Left hindlimb (tissue), 1 donor: ENCODE measurements at places on chromosomes 6 and 20.

DNA sequence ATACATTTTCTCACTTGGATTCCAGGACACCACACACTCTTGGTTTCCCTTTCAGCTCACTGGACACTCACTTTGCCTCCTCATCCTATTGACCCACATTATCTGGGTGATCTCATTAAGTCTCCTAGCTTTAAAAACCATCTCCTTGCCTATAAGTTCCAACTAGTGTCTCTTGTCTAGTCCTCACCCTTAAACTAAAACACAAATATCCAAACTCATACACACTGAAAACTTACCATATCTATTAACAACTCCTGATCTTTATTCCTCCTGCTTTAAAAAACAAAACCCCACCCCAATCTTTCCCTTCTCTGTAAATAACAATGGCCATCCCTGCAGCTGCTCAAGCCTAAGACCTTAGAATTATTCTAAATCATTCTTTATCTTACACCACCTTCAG is 3.5 kb upstream of the SMIM28 start:
- no peak for DNase-seq

- no peak for DNase-seq
These were observed 8.4 kb downstream of the ENTPD6 start for GRCh38 chr20:25203871-25204320.

DNA sequence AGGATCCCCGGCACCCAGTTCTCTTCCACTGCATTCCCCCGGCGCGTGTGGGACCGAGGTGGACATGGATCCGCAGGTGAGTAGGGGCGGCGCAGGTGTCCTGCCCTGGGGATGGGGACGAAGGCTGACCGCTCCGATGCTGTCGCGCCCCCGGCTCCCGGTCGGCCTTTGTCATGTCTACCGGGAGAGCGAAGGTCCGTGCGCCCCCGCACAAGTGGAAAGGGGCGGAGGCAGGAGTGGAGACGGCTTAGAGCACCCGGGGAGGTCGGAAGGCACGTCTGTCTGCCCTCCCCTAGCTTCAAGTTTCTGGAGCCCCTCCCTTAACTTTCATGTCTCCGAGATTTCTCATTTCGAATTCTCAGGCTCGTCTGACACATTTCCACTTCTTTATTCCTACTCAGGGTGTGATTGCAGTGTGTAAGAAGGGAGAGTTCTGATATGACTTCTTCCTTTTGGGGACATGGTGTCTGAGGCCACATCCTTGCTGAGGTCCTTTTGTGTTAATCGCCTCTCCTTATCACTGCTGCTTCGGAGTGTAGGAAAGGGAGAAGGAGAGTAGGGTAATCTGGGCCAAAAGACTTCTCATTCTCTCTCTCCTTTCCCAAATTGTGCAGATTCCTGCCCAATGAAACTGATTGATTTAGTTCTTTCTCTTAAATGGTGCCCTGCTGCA is 435 bp downstream of the KIFC1 start:
- no peak for DNase-seq

DNA sequence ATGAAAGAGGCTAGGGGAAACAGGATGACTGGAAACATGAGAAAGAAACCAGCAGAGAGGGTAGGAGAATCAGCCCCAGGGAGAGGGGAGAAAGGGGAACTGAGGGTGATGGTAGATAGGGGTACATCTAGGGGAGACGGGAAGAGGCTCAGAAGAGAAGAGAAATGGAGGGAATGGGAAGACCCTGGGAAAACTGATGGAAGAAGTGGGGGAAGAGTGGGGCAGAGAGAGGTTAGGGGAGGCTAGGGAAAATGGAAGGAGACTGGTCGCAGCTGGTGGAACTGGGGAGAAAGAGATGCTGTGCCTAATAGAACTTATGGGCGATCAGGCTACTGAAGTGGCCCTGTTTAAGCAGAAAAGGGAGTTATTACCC is 548 bp downstream of the PROCR start:
- no peak for DNase-seq

DNA sequence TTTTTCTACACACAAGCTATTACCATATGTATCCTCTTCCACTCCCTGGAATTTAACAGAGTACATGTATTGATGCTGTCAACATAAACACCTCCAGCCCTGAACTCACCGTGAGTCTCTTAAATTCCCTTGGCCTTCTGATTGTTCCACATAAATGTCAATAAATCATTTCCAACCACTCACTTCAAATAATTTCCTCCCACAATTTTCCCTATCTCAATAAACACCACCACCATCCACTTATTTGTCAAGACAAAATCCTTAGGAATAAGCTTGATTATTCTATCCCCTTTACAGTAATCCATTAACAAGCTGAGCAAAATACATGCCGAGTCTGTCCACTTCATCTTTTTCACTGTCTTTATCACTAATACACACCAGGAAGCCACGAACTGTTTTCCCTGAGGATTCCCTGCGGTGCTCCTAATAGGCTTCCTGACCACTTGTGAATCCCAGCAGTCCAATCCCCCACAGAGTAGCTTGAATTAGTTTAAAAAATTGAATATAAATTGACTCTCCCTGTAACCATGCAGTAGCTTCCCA is 19.2 kb downstream of the HLA-DRB1 start:
- DNase-seq, result no peak

DNA sequence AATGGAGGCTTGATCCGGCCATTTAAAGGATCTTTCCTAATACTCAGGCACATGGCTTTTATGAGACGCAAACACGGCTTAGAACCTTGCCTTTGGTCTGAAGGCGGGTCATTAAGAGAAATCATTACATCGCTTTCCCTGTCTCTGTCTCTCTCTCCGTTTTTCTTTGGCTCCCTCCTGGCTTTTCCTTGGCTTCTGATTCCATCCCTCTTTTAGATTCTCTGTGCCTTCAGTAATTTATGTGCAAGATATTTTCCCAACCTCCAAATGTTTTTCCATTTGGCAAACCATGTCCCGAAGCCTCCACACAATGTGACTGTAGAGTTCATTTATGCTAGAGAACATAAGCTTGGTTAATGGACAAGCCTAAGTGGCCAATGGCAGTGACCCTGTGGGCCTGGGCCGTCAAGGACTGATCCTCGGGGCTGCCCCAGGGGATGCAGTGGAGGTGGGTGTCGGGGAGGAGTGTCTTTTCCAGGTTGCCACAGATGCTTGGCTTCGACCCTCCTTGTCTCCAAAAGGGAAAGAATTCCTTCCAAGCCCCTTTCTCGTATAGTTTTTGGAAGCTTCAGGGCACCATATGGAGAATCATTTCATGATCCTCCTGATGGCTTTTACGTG is 157.0 kb downstream of the SCML4 start:
- peak; percentile 71 for DNase-seq

DNA sequence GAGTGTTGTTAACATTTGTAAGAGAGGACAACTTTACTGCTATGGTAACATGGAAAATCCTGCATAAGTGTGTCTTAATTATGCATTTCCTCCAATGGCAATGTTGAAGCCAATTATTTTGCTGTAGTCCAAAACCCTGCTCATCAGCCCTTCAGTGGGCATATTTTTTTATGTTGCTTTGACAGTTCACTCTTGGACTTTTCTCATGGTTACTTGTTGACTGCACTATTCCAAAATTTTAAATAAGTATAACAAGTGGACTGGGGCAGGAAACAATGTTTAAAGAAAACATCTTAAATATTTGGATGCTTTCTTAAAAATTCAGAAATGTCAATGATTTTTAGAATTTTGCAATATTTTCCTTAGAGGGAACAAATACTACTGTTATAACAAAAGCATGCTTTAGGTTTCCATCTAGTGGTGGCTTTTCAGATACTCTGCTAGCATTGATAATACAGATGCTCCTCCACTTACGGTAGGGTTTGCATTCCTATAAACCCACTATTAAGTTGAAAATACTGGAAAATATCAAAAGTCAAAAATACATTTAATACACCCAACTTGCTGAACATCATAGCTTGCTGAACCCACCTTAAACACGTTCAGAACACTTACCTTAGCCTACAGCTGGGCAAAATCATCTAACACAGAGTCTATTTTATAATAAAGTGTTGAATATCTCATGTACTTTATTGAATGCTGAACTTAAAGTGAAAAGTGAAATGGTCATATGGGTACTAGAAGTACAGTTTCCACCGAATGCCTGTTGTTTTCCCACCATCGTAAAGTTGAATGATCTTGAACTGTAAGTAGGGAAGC is 86.4 kb downstream of the ADGRG6 start:
- no peak for DNase-seq

DNA sequence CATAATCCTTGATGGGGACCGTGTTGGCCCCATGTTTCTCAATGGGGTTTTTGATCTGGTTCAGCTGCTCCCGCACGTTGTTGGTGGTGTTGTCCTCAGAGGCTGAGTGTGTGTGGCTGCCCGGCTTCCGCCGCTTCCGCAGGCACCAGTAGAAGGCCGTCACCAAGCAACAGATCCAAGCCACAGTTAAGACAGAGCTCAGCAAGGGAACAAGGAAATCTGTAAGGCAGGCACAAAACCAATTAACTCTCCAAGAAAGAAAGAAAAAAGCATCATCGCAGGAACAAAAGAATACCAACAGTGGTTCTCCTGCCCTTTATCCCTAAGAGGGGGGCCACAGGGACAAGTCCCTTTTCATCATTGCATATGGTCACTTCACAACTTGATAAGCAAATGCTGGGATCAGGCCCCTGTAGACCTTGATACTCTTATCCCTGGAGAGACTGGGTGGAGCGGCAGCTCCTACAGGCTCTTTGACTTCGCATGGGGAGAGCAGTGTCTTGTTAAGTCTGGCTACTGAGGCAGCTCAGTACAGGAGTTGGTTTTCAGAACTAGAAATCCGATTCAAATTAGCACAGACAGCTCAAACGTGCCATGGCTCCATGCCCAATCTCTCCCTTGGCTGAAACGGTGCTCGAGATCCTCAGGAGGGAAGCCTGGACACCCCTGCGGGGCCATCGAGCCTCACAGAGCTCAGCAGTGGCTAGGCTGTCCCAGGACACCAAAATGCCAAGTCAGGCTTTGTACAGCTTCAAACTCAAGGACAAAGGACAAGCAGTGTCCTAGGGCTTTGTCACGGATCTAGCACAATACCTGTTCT is 33.9 kb downstream of the JAG1 start:
- no peak for DNase-seq

GRCh38 chr6:155495011-155495768 is 39.6 kb upstream of the NOX3 start:
- DNase-seq, result no peak

DNA sequence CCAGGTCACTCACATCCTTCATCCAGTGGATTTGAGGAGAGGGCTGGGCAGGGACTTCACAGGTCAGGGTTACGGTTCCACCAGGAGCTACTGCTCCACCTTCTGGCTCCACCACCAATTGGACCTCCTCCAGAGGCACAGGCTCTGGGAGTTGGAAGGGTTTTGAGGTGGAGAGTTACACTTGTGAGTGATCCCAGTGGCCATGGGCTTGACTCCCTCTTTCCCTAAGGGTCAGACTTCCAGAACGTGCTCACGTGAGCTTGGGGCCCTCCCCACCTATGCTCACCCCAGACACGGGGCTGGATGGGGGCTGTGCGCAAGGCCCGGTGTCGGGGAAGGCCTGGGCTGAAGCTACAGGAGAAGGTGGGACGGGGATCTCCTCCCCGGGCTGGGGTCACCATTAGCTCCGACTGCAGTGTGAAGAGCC is 1.5 kb downstream of the AGER start:
- DNase-seq, result no peak

- no peak for DNase-seq
These were observed 2.6 kb downstream of the NCOA5 start for GRCh38 chr20:46087161-46087560.

DNA sequence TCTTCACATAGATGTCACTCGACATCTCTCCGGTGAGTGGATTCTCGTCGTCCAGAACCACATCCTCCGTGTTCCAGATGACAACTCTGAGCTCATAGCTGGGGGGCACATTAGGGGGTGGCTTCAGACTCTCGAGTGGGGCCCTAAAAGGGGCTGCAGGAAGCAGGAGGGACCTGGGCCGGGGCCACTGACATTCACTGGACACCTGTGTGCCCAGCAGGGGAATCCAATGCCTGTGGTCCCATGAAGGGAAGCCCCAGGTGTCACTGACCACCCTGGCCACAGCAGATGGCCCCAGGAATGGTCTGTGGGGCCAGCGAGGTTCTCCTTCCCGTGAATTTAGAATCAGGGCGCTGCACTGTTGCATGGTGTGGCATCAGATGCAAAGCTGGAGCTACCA is 18.7 kb downstream of the ERGIC3 start:
- no peak for DNase-seq

- DNase-seq, result no peak
These were observed 282.1 kb upstream of the CHD6 start for GRCh38 chr20:41900201-41900691.

DNA sequence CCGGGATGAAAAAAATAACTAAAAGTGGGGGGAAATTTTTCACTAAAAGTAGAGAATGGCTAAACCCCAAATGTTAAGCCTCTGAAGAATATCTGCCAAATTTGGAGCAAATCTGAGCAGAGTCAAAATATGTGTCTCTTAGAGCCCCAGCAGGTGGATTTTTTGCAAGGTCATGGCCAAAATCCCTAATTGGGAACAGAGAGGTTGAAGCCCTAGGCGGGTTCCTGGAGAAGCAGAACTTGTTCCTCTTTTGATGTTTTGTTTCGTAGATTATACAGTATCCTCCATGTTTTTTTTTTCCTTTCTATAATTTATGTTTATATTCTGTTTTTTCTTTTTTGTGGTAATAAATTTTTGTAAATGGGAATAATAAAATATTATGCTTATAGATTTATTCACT is 94.4 kb downstream of the PLCB4 start:
- DNase-seq, result no peak

- DNase-seq, result no peak
These were observed 57.4 kb upstream of the CCDC167 start for GRCh38 chr6:37556881-37557644.

DNA sequence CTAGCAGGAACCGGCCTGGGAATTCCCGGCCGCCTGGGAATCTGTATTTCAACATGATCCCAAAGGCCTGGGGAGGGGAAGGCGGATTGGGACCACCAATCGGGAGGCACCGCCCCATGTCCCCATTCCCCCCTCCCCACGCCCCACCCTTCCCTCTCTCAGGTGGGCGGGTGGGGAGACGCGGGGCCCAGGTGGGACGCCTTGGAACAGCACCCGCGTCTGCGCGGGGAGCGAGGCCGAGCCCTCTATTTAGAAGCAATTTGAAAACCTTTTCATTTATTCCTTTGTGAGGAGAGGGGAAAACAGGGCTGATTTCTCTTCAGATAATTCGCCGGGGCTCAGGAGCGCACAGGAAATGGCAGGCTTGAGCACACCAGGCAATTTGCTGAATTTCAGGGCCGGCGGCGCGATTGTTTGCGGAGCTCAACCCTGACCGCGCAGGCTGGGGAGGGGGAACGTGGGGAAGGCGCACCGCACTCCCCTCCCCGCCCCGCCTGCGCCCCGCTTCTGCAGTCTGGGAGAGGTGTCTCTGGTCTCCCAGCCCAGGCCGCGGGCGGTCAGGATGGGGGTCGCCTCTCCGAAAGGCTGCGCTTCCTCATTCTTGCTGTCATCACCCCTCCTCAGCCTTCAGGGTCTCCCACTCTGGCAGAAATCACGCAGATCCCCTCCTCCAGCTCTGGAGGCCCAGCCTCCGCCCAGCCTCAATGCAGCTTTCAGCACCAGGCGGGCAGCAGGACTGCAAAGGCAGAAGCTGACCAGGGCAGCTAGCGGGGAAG is 170.0 kb downstream of the GRM4 start:
- DNase-seq, result no peak

DNA sequence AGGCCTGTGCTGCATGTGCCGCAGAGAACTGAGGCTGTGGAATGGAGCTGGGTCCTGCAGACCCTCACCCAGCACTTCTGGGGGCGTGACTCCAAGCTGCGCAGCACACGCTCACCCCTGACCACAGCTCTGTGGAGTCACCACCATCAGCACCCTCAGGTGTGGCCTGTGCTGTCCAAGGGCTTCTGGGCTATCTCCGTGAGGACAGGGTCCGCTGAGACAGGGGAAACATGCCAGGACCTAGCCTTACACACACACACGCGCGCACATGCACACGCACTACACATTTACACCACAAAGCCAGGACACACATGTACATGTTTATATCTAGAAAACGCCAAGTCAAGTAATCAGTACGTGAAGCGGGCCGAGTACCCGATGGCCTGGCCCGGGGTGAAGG is 26.8 kb upstream of the TCFL5 start:
- no peak for DNase-seq
